Activated CD8-positive, alpha-beta memory T cell treated with anti-CD3 and anti-CD28 coated beads, Interleukin-2, amount 50 U/mL, for 4 hours (primary cell): ENCODE measurements at places on chromosomes 7 and 10.

DNA sequence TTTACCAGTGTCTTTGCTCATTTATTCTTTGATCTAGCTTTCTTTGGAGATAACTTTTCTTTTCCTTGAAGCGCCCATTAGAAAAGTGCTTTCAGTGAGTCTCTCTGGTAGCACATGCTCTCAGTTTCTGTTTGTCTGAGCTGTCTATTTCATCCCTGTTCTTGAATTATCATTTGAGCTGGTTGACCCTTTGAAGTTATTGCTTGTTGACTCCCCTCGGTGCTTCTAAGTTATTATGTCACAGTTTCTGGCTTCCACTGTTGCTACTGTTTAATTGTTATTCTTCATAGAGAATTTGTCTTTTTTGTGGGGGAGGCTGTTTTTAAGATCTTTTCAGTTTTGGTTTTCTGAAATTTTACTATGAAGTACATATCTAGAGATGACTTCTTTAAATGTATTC, 11.4 kb upstream of the PRF1 start:
- DNase-seq: no peak

DNA sequence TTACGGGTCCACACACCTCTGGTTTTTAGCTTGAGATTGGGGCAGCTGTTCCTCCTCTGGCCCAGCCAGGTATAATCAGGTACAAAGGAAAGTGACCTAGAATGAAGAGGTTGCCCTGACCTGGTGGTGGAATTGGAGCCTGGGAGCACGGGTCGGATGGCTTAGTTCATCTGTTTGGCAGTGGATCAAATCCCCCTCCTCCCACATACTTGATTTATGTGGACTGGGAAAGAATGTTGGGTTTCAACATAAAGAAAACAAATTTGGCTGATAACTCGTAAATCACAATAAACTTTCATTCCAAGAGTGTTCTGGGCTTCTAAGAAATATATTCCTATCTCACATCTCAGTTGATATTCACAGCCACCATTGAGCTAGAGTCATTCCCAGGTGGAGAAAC, 186.8 kb downstream of the CUX1 start:
- DNase-seq: no peak

DNA sequence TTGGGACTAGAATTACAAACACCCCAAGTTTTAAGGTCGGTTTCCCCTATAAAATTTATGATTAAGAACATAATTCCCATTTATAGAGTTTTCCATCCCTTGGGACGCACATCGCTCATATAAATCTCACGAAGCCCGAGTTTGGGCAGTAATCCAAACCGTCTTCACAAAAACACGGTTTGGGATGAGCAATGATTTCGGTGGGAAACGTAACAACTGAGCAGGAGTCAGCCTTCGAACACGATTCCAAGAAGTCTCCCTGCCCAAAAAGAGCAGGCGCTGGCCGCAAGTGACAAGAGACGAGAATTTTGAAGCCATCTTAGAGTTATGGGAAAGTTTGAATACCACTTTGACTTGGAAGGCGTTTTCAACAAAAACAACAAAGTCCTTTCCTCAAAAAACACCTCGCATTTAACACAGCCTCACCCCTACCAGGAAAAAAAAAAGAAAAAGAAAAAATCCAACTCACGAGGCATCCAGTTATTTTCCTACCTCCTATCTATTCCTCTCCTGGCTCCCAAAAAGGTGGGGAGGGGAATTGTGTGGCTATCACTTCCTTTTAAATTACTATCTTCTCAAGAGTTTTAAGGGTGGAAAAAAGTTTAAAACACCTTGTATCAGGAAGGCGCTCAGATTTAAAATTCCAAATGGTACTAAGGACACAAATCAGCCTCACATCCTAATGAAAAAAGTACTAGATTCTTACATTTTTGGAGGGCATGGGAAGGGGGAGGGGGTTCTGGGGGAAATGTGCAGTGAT, 1.6 kb downstream of the SEPHS1 start:
- no peak for DNase-seq

- DNase-seq: no peak
These were observed 5.2 kb downstream of the NAMPT start for GRCh38 chr7:106279425-106280197.

DNA sequence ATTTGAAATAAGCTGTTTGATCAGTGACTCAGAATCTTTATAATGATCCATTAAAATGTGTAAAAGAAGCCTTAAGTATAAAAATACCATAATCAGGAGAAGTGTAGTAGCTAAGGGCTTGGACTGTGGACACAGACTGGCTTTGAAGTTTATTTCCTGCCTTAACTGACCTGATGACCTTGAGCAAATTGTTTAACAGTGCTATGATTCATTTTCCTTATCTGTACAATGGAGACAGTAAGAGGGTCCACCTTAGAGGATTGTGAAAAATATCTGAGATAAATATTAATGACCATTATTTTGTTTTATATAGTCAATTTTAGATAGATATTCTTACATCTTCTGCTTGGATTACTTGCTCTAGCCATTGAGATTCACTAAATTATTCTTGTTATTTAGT, 13.3 kb upstream of the RPA3 start:
- no peak for DNase-seq

- no peak for DNase-seq
These were observed 23.0 kb downstream of the DBF4 start for GRCh38 chr7:87899255-87899654.

DNA sequence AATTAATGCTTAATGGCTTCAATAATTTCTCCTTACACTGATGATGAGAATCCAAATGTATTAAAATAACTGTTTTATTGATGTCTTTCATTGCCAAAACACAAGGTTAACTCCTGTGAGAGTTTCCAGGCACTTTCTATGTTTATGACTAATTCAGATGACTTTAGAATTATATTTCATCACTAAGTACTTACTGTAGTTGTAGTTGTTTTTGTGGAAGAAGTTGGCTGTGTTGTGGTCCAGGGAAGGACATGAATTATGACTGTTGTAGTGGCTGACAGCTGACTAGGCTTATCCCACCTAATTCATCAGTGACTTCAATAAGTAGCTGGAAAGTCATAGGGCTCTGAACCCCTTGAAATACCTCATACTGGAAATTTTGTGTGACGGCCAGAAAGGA, 254.8 kb downstream of the HGF start:
- DNase-seq: no peak

DNA sequence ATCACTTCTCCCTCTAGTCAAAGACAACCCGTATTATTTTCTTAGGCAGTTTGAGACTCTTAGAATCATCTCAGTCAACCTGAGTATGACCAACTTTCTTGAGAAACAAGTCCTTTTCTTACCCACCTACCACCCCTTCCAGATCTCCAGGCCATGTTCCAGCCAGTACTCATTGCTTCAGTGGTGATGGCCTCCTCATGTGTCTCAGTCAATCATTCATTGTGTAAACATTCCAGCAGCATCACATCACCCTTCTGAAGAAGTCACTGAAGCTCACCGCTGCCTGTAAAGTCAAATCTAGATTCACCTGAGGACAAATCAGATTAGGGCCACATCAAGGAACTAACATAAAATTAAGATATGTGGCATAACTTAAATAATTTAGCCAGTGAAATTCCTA, 467.2 kb upstream of the NRP1 start:
- DNase-seq: no peak

DNA sequence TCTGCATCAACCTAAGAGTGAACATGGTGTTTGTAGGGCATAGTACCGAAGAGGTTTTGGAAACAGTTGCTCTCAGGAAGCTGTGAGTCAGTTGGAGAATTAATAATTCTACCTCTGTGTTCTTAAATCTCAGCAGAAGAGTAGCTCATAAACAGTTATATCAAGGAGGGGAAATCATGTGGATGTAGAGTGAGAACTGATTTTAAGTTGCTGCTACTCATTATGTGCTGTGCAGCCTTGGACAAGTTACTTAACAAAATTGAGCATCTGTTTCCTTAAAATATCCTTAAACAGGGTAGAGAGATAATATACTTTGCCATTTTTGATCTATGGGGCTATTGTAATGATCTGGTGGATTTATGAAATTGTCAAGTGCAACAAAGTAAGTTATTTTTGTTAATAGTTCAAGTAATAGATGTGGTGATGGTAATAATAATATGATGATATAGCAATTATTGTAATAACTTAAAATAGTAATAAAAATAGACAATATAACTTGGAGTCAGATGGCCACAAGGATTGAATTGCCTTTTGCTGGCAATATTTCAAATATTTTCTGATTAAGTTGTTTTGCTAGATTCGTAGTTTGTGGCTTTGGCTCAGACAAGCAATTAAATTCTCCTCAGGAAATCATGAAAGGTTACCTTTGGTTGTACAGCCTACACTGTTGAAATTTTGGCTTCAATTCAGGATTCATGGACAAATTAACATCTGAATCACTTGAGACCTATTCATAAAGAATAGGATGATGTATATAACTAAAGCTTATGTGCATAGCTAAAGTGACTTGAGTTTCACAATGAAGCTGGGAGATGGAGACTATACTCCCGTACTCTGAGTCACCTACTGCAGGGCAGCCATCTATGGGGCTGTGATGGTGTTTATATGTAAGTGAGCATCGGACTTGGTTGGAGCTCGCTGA, 228.5 kb downstream of the CDK14 start:
- no peak for DNase-seq

DNA sequence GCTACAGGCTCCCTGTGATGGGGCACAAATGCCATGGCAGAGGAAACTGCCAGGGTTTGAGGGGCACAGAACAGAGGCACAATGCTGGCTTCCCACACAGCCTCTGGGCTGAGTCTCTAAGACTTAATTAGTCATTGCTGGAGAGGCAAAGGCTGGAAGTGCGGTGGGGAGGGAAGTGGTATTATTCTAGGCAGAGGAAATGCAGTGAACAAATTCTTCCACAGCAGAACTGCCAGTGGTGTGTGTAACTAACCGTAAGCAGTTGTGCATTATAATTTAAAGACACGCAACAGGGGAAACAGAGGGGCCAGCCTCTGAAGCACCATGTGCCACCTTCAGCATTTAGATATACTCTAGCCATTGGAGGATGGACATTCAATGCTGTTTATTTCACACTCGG, 12.8 kb downstream of the ICA1 start:
- DNase-seq: no peak

- no peak for DNase-seq
These were observed 112.8 kb downstream of the LARP4B start for GRCh38 chr10:818526-819220.

- no peak for DNase-seq
These were observed 39.9 kb downstream of the LRRC18 start for GRCh38 chr10:48899781-48900180.

- DNase-seq: no peak
These were observed 51.0 kb downstream of the ASB4 start for GRCh38 chr7:95536656-95537311.

- DNase-seq: peak; percentile 69
These were observed at the start of gene RNLS for GRCh38 chr10:88582806-88583583. RNLS (minus strand) TSS chr10:88583318.

- no peak for DNase-seq
These were observed 16.3 kb upstream of the ZMIZ1 start for GRCh38 chr10:79052291-79053080.

DNA sequence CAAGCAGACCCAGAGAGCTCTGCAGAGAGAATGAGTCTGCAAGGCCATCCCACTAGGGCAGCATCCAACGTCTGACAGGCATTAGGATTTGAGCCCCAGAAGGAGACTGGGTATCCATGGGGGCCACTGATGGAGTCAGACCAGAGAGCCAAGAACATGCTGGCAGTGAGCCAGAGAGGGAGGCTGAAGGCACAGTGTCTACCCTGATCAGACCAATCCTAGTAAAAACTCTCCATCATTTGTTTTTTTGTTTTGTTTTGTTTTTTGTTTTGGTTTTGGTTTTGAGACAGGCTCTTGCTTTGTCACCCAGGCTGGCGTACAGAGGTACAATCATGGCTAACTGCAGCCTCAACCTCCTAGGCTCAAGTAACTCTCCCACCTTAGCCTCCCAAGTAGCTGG, 133.1 kb upstream of the LYZL2 start:
- DNase-seq: no peak

DNA sequence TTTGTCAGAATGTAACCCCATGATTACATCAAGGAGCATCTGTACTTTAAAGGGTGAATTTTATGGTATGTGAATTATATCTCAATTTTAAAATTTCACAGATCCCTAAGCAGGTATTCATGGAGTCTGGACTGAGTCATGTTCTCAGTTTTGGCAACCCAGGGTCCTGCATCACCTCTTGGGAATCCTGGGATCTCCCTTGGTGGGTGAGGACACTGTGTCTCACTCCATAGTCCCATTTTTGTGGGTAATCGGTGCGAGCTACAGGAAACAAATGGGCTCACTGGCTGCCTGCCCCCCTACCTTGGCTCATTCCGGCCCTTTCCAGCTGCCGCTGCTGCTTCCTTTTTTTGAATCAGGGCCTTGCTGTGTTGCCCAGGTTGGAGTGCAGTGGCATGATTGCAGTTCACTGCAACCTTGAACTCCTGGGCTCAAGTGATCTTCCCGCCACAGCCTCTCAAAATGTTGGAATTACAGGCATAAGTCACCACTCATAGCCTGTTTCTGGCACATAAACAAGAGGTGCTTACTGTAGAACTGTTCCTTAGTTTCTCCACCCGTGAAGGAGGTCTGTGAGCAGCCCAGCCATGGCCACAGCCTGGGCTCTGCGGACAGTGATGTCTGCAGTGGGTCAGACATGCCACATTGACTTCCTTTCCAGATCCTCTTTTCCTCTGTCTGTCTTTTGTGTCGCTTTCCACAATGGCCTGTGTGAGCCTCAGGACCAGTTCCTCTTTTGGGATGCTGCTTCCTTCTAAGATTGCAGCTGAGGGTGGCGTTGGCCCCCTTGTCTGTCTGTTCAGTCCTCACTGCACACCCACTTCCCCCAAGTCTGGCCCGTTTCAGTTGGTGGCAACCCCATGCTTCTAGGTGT, 14.5 kb downstream of the PALD1 start:
- no peak for DNase-seq

- no peak for DNase-seq
These were observed 14.5 kb downstream of the C7orf57 start for GRCh38 chr7:48049850-48050249.

- no peak for DNase-seq
These were observed 20.2 kb upstream of the PDGFA start for GRCh38 chr7:539731-540411.

- no peak for DNase-seq
These were observed 39.5 kb upstream of the TECTB start for GRCh38 chr10:112243713-112244112.

DNA sequence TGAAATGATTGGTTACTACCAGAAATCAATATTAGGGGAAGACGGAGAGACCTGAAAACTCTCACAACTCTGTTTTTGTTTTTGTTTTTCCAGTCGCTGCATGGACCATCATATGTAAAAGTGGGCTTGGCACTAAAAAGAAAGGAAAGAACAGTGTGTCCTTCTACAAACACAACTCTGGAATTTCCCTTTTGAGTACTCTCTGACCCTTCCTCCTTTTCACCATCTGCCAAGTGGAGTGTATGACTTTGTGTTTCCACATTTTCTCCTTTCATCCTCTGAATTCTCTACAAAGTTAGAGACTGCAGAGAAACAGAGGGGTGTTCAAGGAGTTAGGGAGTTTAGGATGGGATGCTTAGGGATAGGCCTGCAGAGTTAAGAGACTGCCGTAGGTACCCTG, 92.0 kb downstream of the MDFIC start:
- DNase-seq: no peak

- DNase-seq: no peak
These were observed 77.9 kb upstream of the RHOBTB1 start for GRCh38 chr10:61021926-61022325.
